ENCODE measurements at places on chromosomes 16 and 17.
A peak's percentile ranks its signal among the peaks of the same experiment; 100 is the strongest.

DNA sequence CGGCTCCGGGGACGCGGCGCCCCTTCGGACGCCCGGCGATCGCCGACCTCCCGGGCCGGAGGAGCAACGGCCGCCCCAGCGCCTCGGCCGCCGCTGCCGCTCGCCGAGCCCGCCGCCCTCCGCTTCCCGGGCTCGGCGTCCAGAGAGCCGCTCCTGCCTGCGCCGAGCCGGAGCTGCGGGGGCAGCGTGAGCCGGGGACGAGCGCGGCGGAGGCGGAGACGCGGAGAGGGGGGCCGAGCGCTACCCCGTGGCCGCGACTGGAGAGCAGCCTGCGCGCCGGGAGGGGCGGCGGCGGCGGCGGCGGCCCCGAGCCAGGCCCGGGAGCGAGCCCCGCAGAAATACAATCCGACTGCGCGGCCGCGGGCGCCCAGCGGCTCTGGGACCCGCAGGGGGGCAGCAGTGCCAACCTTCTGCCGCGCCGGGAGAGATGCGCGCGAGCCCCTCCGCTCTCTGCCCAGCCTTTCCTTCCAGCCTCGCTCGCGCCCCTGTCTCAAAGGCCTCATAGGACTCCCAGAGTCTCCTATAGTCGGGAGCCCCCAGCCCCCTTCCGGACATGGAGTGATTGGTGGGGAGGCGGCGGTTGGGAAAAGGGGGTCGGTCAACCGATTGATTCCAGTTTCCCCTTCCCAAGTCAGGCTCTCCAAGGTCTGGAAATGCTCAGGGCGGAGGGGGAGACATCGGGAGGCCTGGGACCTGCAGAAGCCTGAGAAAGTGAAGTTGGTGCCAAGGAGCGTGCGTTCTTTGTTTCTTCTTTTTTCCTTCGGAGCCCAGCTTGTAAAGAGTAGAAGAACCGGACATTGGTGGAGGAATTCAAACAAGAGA is 1.0 kb upstream of the SDK2 start:
- DNase-seq = no peak

GRCh38 chr16:85491058-85491771 is 121.9 kb upstream of the GSE1 start:
- peak; percentile 4 for DNase-seq

GRCh38 chr16:1511662-1512569 is 18.8 kb downstream of the TELO2 start:
- DNase-seq = no peak

DNA sequence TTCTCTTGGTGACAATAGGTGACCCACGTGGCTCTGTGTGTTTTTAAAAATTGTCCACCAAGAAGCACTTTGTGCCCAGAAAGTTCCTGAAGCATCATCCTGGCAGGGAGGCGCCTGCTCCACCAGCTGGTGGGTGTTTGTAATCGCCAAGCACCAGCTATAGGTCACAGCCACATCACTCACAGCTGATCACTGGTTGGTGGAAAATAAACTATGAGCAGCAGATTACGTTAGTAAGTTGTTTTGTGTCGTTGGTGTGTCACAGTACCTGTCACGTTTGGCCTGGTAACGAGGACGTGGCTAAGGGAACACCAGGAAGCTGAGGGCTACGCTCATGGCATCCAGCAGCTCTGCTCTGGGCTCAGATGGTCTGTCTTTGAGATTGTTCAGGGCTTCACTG is 10.1 kb downstream of the MRM3 start:
- DNase-seq = no peak

DNA sequence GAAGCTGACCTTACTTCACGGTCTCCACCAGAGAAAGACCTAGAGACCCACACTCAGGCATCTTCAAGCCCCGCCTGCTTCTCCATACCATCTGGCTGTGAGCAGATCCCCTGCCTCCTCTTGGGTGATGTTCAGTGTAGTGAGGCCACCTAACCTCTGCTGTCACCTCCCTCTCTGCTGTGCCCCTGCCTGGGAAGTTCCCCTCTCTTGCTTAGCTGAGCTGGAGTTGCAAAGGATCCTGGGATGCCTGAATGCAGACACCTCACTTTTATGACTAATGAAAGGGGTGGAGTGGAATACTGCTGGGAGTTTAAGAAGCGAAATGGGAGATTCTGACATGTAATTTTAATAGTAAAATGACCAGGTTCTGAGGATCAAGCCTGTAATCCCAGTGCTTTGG is 5.8 kb downstream of the IRX3 start:
- DNase-seq = no peak

DNA sequence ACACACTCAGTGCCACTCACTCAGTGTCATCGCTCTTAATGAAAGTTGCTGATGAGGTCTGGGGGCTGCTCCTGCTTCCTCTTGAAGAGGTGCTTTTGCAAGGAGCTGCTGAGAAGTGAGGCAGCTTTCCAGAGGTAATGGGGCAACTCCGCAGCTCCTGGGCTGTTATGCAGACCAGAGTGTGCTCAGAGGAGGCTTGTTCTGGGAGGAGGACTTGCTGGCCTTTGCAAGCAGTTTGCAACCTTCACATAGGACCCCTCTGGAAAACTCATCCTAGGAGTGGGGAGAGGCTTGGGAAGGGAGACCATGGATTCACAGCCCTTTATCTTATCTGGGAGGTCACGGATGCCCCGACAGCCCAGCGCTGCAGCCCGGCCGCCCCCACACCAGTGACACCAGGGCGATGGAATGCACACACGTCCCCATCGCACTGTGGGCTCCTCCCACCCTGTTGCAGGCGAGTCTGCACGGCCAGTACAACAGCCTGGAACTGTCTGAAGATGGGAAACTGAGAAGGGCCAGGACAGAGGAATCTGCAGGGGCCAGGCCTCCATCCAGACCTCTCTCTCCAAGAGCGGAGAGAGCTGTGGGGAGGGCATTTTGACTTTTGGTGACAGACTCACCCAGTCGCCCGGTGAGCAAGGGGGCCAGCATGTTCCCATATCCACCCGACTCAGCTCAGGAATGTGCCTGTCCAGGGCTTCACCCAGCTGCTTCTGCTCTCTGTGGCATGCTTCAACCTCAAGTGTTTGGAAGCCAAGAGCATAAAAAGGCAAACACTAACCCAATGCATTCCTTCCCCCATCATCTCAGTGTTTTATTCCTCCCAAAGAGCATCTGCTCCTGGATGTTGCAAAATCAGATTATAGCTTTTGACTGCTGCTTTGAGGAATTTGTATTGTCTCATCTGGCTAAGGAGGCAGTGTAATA is 78.6 kb upstream of the ZNF469 start:
- DNase-seq = no peak

DNA sequence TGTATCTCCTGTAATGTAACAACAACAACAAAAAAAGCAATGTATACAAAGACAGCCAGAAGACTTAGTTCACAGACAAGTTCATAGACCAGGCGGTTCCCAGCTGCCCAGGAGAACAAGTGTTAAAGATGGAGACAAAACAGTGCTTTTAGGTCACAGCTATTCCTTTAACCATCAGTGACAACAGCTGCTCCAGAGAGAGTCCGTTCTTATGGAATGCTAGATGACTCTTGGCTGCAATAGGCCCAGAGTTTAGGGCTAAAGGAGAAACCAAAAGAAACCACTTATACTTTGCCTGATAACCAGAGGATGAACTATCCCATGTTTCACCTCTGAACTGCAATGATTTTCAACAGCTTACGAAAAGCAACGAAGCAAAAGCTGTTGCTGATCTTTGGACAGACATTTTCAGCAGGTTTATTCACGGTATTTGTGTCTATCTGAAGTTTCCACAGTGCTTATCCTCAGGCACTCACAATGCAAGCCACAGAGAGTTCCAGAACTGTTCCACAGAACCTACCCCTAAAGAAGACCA is 6.0 kb downstream of the ZCCHC14 start:
- DNase-seq = no peak

DNA sequence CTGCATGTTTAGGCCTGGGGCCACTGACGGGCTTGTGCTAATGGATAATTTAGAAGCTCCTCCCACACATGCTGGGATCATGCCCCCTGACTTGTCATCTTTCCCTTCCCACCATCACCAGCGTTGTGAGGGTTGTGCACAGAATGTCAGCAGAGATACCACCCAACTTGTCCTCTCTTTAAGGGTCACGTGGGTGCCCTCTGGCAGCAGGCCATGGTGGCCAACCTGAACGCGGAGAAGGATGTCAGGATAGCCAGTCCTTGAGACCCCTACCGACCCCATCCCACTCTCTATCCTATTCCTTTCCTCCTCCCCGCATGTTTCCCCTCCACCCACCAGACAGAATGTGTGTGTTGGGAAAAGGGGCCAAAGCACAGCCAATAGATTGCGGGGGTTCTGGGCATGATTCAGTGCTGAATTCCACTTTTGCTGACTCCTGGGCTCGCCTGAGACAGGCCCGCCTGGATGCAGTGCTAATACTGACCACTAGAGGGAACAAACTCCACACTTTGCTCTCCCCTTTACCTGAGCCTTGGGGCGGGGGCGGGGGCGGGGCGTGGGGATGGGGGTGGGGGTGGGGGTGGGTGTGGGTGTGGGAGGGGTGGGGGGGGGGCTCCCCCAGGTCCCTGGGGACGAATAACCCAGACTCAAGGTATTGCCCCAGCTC is at the start of gene GH2:
TSS of gene GH2 (minus strand) at position 10 of the 667 bp plus-strand sequence. CDS start 143 bp downstream, outside the sequence.
- DNase-seq = peak; percentile 38

GRCh38 chr17:534071-534691 is 180.5 kb downstream of the VPS53 start:
- no peak for DNase-seq

DNA sequence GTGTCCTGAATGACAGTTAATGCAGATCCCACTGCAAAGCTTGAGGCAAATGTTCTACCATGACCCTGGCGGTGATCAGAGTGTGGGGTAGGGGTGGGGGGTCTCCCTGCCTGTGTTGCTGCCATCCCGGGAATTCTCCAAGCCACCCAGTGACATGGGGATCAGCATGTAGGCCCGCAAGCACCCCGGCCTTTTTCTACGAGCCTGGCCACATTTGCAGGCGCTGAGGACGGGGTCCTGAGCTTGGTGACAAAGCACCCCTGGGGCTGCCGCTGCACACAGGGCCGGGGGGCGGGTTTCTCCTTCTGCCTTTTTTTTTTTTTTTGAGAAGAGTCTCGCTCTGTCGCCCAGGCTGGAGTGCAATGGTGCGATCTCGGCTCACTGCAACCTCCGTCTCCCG is 35.8 kb downstream of the SLC7A5 start:
- no peak for DNase-seq

DNA sequence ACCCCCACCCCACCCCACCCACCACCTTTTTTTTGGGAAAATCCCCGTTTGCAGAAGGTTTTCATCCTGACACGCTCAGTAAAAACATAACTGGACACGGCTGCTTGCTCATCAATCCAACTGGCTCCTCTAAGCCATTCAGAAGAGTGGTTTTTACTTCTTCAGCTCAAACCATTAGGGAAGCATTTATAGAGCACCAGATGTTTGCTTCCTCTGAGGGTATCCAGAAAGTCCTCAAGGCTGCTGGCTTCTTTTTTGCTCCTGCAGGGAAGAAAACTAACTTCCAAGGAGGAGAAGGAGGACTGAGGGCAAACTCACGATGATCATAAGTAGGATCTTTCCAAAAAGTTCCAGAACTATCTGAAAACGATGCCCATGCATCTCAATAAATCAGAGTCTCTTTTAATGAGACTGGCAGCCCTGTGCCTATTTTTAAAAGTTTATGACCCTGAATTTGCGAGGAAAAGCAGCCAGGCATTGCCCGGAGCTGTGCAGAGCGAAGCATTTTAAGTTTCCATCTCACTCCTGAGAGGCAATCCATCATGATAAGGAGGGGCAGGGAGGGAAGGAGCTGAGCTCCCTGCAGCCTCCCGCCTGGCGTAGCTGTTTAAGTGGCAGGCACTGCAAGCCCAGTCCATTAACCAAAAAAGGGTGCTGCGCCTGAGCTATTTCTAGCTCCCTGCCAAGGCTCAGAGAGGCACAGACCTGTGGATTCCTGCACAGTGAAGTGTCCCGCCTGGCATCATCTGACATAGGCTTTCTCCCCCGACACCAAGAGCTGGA is 146.3 kb upstream of the FOXF1 start:
- DNase-seq = no peak

GRCh38 chr17:57033296-57033695 is 51.8 kb upstream of the AKAP1 start:
- DNase-seq = no peak

- DNase-seq = no peak
Observed at GRCh38 chr17:60442271-60443173, 20.2 kb downstream of the CHCT1 start.

- DNase-seq = no peak
Observed at GRCh38 chr17:58679263-58680037, 12.4 kb downstream of the TEX14 start.

DNA sequence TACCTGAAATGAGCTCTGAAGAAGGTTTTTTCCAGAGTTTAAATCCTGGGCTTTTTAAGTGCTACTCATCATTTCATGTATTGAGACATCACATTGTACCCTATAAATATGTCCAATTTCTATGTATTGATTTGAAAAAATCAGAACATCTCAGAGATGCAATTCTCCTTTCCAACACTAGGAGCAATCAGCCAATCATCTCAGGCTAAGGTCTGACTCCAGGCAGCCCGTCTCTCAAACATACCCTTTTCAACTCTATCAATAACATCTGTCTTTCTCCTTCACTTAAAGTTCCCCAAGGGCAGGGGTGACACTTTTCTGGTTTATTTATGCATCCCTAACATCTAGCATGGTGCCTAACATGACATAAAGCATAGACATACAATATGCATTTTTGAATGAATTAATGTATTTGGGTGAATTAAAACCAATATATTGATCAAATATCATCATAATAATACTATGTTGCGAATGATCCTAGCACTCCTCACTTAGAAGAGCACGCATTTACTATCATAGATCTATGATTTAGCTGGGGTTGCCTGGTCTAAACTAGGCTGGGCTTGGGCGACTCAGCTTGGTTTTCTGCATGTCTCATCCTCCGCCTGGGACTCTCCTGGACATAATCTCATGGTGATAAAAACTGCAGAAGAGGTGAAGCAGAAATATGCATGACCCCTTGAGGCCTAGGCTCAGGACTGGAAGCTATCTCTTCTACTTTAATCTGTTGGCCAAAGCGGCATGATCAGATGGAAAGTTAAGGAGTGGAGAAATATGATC is 5.2 kb upstream of the CDH11 start:
- DNase-seq = no peak

DNA sequence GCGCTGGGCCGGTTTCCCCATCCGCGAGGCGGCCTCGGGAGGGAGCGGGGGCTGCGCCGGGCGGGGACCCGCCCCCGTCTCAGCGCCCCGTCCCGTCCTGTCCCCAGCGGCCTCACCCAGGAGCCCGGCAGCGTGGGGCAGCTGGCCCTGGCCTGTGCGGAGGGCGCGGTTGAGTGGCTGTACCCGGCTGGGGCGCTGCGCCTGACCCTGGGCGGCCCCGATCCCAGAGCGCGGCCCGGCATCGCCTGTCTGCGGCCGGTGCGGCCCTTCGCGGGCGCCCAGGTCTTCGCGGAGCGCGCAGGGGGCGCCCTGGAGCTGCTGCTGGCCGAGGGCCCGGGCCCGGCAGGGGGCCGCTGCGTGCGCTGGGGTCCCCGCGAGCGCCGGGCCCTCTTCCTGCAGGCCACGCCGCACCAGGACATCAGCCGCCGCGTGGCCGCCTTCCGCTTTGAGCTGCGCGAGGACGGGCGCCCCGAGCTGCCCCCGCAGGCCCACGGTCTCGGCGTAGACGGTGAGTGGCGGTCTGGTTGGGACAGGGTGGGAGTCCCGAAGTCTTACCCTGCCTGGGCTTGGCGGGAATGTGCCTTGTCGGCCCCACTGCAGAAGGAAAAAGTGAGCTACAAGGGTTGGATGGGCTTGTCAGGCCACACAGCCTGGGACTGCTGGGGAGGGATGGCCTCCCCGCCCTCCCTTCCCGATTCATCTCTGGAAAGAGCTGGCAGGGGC is 720 bp downstream of the METRN start:
- no peak for DNase-seq

Data from stimulated activated CD8-positive, alpha-beta memory T cell treated with anti-CD3 and anti-CD28 coated beads, Interleukin-15, amount 100 ng/mL, for 1 hour (primary cell).